H1 (cell line): ENCODE measurements at places on chromosomes 4 and X.

DNA sequence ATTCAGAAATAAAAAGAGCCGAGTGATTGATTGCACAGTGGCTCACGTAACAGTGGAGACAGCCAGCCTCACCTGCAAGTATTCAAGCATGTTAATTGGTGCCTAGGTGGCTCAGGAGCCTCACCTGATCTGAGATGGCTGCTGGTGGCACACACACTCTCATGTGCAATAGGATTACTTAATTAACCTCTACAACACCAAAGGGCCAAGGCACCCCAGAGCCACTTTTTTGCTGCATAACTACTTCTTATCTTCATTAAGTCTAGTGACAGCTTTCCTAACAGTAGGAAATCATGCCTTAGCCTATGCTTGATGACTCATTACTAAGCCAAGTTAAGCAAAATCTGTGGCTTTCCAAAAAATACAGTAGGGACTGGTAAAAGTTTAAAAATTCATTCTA lies 117.3 kb upstream of the NOCT start:
- no peaks in the 10 kb centered on the region for H3K27me3 ChIP-seq
- DNase-seq, result no peak
- no peaks in the 10 kb centered on the region for H3K36me3 ChIP-seq

DNA sequence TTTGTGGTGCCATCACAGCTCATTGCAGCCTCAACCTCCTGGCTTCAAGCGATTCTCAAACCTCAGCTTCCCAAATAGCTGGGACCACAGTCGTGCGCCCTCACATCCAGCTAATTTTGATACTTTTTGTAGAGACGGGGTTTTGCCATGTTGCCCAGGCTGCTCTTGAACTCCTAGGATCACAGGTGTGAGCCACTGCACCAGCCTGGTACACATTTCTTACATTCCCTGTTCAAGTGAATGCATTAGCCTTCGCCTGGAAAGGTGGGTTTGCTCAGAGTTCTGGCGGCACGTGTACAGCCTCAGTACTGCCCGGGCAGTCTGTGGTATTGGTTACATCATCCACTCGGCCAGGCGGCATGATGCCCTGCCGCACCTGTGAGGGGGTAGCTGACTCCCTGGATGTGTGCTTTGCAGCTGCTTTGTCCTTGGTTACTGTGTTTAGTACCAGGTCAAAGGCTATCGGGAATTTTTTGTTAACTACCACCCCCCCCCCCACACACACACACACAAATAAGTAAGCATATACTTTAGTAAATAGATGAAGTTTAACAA lies 57.1 kb downstream of the TNIP2 start:
- no peak overlapping the region for H3K27ac ChIP-seq
- H3K36me3 ChIP-seq, result peaks cover 40% of the 10 kb centered on the region
- no peak overlapping the region for H3K4me3 ChIP-seq
- H3K4me1 ChIP-seq, result no peaks in the 10 kb centered on the region
- DNase-seq, result no peak
- H3K27me3 ChIP-seq, result no peaks in the 10 kb centered on the region

- DNase-seq, result no peak
- no peaks in the 10 kb centered on the region for H3K36me3 ChIP-seq
- no peak overlapping the region for H3K27ac ChIP-seq
- H3K4me1 ChIP-seq, result no peaks in the 10 kb centered on the region
- H3K4me3 ChIP-seq, result no peak overlapping the region
Observed at GRCh38 chrX:77389891-77390290, 57.3 kb upstream of the FGF16 start.

GRCh38 chr4:7857238-7857701 lies 82.4 kb downstream of the AFAP1 start:
- no peaks in the 10 kb centered on the region for H3K27me3 ChIP-seq
- no peak overlapping the region for H3K4me3 ChIP-seq
- peaks cover 14% of the 10 kb centered on the region for H3K4me1 ChIP-seq
- no peaks in the 10 kb centered on the region for H3K36me3 ChIP-seq
- H3K27ac ChIP-seq, result no peak overlapping the region
- no peak for DNase-seq

- no peaks in the 10 kb centered on the region; the same call in 1 of the 2 replicates for H3K27me3 ChIP-seq
- DNase-seq, result peak; percentile 82
- H3K4me1 ChIP-seq, result no peaks in the 10 kb centered on the region
- H3K27ac ChIP-seq, result no peak within 1 kb of the TSS
- H3K36me3 ChIP-seq, result no peaks in the 10 kb centered on the region
- peak within 1 kb of the TSS; percentile 62 for H3K4me3 ChIP-seq
Observed at GRCh38 chrX:21374163-21374993, at the start of gene CNKSR2. TSS of gene CNKSR2 (plus strand) at chrX:21374418. CDS start at chrX:21374898, 480 bp downstream.

DNA sequence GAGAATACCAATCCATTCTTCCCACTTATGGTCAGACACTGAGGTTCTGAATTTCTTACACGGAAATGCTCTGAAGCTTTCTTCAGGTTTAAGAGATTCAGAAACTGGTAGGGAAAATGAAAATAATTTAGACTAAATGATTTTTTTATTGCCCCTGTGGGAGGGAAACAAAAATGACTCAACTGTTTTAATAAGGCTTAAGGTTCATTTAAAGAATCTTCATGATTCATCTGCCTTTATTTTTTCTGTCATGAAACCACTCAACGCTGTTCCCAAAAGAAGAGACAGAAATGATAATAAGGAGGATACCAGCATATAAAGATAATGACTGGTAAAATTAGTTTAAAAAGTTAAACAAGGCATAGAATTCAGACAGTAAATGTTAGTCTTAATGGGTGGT lies 39.3 kb upstream of the FAM47B start:
- no peak overlapping the region for H3K4me3 ChIP-seq
- DNase-seq, result no peak
- H3K36me3 ChIP-seq, result no peaks in the 10 kb centered on the region
- no peaks in the 10 kb centered on the region for H3K4me1 ChIP-seq

DNA sequence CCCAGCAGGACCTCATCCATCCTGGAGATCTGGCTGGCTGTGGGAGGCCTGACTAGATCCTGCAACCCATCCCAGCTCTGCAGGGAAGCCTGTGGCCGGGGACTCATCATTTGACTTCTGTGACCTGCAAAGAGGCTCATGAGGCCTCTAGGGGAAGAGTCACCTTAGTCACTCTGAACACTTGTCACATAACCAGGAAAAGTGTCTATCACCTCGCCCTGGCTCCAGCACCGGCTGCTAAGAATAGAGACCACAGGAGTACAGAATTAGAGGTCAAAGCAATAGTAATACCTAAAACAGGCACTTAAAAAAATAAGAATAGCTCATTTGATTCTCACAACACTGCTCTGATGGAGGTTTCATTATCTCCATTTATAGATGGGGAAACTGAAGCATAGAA lies 3.8 kb upstream of the NSG1 start:
- no peak overlapping the region for H3K27ac ChIP-seq
- DNase-seq, result no peak
- H3K4me1 ChIP-seq, result no peaks in the 10 kb centered on the region
- no peaks in the 10 kb centered on the region for H3K36me3 ChIP-seq
- no peak overlapping the region for H3K4me3 ChIP-seq
- H3K27me3 ChIP-seq, result peaks cover 19% of the 10 kb centered on the region; the same call in 1 of the 2 replicates

GRCh38 chr4:69727926-69728325 lies 32.5 kb downstream of the SULT1B1 start:
- no peak for DNase-seq
- no peaks in the 10 kb centered on the region for H3K4me1 ChIP-seq
- H3K27ac ChIP-seq, result no peak overlapping the region
- no peaks in the 10 kb centered on the region for H3K36me3 ChIP-seq
- H3K27me3 ChIP-seq, result no peaks in the 10 kb centered on the region

DNA sequence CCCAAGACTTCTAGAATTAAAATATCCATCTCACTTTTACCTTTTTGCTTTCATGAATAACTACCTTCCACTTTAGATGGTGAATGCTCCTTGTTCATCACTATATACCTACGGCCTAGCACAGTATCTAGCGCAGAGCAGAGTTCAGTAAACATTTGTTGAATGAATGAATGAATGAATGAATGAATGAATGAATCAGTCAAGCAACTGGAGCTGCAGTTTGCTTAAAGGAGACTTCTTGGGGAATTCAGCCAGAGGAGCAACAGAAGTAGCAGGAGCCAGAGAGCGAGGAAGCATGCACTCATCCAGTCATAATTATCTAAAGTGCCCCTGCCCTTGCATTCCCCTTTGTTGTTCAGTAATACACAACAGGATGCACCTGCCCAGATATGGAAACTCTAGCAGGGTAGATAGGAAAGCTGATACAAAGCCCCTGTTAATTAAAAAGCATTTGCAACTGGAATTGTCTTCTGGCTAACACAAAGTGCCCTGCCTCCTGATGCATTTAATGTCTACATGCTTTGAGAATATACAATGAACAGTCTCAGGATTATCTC lies 103.0 kb upstream of the MBNL3 start:
- no peak for DNase-seq
- no peak overlapping the region for H3K27ac ChIP-seq
- no peaks in the 10 kb centered on the region for H3K27me3 ChIP-seq
- no peaks in the 10 kb centered on the region for H3K36me3 ChIP-seq
- no peak overlapping the region for H3K4me3 ChIP-seq

- no peak overlapping the region for H3K27ac ChIP-seq
- no peaks in the 10 kb centered on the region for H3K4me1 ChIP-seq
Observed at GRCh38 chr4:180398564-180398963, 1844.6 kb upstream of the TENM3 start.

DNA sequence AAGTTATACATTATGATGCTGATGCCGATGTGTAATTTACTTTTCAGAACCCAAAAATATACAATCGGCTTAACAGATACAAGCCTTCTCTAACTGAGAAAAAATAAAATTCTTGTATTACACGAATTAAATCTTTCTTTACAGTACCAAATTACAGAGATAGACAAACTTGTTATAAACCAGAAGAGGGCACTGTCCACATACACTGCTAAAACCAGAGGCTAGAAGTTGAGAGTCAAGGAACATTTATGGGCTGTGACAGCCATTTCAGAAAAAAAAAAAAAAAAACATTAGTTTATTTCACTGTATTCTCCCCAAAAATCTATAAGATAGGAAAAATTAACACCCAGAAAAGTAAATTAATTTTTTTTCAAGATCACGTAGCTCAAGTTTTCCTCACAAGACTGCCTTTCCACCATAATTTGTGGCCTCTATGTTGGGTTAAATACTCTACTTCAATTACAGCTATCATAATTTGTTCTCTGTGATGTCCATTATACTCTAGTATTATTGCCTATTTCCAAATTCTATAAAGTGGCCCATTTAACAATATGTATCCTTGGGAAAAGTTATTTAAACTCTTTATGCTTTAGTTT lies 12.0 kb downstream of the EREG start:
- no peaks in the 10 kb centered on the region for H3K36me3 ChIP-seq
- no peak overlapping the region for H3K4me3 ChIP-seq
- no peaks in the 10 kb centered on the region for H3K4me1 ChIP-seq
- no peak overlapping the region for H3K27ac ChIP-seq

- H3K4me1 ChIP-seq, result no peaks in the 10 kb centered on the region
- H3K36me3 ChIP-seq, result no peaks in the 10 kb centered on the region
- H3K27me3 ChIP-seq, result no peaks in the 10 kb centered on the region
- no peak overlapping the region for H3K4me3 ChIP-seq
Observed at GRCh38 chrX:128518508-128518907, 466.3 kb upstream of the ACTRT1 start.

DNA sequence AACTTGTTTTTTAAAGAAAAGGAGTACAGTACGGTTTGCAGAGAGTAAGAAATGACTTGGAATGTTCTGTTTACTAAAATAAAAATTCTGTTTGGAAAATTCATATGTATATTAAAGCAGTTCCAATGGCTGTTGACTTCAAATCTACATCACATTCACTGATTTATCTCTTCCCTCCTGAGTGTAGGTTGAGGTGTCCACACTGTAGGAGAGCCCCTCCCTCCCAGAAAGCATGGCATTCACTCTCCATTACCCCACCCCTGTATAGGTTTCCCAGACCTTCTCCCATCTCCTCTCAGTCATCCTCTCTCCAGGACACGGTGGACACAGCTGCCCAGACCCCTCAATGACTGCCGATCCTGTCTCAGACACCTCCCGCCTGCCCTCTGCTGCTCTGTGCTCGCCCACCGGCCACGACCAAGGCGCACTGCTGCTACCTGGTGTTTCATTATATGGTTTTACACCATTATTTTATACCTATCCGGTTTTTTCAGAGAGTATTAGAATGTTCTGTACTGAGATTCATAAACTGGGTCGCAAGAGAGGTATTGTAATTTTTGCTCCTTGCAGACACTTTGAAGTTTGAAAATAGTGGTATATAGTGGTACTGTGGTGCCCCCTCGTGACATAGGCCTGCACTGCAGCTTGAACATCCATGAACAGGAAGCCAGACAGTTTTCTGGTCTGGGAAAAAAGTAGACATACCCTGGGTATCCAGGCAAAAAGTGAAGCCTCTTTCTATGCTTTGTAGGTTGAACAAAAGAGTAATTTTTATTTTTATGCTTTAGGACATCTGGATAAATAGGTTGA lies 38.8 kb upstream of the BEX4 start:
- H3K4me3 ChIP-seq, result peak overlapping the region; percentile 30; the same call in 1 of the 2 replicates
- DNase-seq, result peak; percentile 70
- H3K36me3 ChIP-seq, result no peaks in the 10 kb centered on the region
- no peaks in the 10 kb centered on the region for H3K27me3 ChIP-seq
- H3K4me1 ChIP-seq, result no peaks in the 10 kb centered on the region

- no peaks in the 10 kb centered on the region for H3K36me3 ChIP-seq
- H3K4me3 ChIP-seq, result no peak overlapping the region
- H3K27ac ChIP-seq, result no peak overlapping the region
- H3K27me3 ChIP-seq, result no peaks in the 10 kb centered on the region
- H3K4me1 ChIP-seq, result no peaks in the 10 kb centered on the region
- DNase-seq, result no peak
Observed at GRCh38 chrX:85836868-85837267, 210.5 kb downstream of the CHM start.

DNA sequence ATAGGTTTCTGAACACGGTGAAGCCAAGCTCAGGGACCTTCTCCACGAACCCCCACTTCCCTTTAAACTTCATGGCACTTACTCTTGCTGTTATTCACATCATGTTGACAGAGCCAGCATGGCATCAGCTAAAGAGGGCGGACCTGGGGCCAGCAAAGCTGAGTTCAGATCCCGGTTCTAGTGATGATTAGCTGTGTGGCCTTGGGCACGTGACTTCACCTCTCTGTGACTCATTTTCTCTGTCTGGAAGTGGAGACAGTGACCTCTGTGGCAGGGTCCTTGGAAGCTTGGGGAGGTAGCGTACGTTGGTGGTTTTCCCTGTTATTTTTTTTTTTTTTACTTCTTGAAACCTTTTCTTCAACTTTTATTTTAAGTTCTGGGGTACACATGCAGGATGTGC lies 13.4 kb downstream of the EVC start:
- peaks cover 2% of the 10 kb centered on the region; the same call in 1 of the 2 replicates for H3K36me3 ChIP-seq
- H3K27me3 ChIP-seq, result no peaks in the 10 kb centered on the region
- H3K4me1 ChIP-seq, result no peaks in the 10 kb centered on the region
- no peak overlapping the region for H3K4me3 ChIP-seq
- no peak for DNase-seq

GRCh38 chr4:101944649-101945048 lies 154.1 kb downstream of the BANK1 start:
- no peak overlapping the region for H3K27ac ChIP-seq
- DNase-seq, result no peak
- H3K4me1 ChIP-seq, result no peaks in the 10 kb centered on the region
- no peak overlapping the region for H3K4me3 ChIP-seq

DNA sequence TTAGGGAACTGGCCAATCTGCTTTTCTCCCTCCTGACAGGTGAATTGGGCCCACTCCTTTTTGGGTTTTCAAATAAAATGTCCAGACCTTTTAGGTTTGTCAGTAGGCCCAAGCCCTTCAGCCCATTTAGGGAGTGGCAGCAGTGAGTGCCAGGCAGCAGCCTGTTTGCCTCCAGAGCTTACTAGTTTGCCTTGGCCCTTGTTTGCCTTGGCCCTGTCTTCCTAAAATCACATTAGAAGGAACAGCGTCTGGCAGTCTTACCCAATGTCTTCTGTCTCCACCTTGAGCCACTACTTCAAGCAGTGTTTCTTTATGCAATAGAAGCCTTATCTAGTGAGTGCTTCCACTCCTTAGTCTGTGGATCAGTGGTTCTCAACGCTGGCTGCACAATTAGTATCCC lies 117.1 kb downstream of the TMEM164 start:
- DNase-seq, result no peak
- H3K4me3 ChIP-seq, result no peak overlapping the region
- no peak overlapping the region for H3K27ac ChIP-seq
- no peaks in the 10 kb centered on the region for H3K4me1 ChIP-seq
- no peaks in the 10 kb centered on the region for H3K36me3 ChIP-seq
- H3K27me3 ChIP-seq, result no peaks in the 10 kb centered on the region
